ENCODE measurements at places on chromosomes 1 and 21.

GRCh38 chr1:192491804-192492554 lies 83.6 kb upstream of the RGS1 start:
- no peak for DNase-seq

GRCh38 chr1:221874285-221875003 lies 132.6 kb upstream of the DUSP10 start:
- no peak for DNase-seq

GRCh38 chr1:211549092-211549711 lies 29.8 kb downstream of the SLC30A1 start:
- DNase-seq, result no peak

GRCh38 chr1:47334765-47335435 lies 1.3 kb downstream of the CMPK1 start:
- DNase-seq, result no peak

GRCh38 chr1:87961992-87962391 lies 633.3 kb downstream of the LMO4 start:
- no peak for DNase-seq

DNA sequence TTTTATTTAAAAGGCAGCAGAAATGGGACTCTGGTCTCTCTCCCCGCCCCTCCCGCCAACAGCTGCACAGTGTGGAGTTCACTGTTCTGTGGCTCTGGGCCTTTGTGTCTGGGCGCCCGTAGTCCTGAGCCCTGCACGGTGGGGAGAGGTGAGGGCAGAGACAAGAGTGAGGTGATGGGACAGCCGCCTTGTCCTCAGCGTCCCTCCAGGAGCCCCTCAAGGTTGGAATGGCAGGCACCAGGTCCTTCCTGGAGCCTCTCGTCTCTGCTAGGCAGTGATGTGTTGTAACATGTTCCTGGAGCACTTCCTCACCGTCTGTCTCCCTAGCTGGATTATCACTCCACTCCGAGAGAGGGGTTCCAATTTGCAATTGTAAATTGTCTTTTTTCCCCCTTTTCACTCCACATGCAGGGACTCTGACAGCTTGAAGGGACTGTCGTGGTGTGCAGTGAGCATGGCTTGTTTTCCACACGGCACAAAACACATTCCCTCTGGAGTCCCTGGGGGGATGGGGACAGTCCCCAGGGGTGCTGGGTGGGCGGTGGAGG lies 44.6 kb upstream of the C1orf174 start:
- DNase-seq, result no peak

- peak; percentile 89 for DNase-seq
Observed at GRCh38 chr1:26035203-26035958, 10.5 kb downstream of the SLC30A2 start.

GRCh38 chr1:30274976-30275621 lies 448.3 kb downstream of the MATN1 start:
- DNase-seq, result no peak

DNA sequence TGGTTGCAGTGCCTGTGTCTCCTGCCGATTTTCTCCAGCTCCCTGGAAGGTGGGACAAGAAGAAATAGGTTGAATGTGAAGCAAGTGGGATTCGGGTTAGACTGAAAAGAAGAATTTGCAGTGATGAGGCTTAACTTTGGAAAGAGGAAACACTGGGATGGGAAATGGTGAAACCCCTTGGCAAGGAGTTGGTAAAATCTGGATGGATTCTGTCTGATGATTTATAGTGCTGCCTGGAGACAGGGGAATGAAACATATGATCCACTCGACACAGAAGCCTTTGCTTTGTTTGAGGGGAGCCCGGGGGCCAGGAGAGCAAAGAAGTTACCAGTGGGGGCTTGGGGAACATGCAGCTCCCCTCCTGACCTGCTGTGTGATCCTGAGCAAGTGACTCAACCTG lies 67.2 kb downstream of the UBIAD1 start:
- DNase-seq, result no peak

- DNase-seq, result no peak
Observed at GRCh38 chr1:233393926-233394680, 66.6 kb downstream of the MAP3K21 start.

DNA sequence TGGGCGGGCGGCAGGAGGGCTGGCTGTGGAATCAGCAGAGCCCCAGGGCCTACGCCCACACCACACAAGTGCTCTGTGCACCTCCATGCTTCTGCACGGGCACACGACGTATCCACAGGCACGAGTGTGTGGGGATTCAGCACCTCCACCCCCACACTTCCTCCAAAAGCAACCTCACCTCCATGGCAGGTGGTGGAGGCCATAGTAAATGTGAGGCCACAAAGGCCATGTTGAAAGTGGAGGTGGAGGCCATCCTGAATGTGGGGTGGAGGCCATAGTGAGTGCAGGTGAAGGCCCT lies 125.4 kb upstream of the VAMP3 start:
- DNase-seq, result no peak

DNA sequence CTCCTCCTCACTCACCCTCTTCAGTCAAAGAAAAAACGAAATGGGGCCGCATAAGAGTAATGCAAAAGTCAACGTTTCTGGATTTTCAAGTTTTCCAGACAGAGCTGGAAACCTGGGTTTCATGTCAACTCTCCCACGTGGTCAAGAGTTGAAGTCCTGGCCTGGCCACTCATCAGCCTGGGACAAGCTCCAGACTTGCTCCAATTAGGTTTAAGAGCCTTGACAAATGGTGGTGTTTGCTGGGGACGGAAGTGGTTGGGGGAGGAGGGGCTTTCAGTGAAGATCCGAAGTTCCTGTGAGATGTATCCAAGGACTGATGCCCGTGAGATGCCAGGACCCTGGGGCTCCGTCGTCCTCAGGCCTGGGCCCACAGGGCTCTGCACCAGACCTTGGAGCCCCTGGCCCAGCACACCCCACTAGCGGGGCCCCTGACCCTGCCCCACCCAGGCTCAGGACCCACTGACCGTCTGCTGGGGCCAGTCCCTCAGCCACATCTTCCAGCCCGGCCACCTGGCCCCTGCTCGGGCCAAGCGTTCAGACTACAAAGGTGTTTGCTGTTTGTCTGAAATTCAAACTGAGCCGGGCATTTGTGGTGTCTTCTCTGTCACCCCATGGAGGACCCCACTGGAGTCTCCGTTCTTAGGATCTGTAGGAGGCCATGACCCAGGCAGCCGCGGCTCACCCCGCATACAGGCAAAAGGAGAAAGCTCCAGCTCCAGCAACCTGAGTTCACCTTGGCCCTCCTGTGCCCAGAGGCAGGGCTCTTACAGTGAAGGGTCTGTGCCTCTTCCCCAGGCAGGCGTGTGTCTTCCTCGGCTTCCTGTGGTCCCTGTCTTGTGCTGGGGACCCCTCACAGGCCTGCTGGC lies 53.3 kb downstream of the SIK1 start:
- DNase-seq, result no peak

DNA sequence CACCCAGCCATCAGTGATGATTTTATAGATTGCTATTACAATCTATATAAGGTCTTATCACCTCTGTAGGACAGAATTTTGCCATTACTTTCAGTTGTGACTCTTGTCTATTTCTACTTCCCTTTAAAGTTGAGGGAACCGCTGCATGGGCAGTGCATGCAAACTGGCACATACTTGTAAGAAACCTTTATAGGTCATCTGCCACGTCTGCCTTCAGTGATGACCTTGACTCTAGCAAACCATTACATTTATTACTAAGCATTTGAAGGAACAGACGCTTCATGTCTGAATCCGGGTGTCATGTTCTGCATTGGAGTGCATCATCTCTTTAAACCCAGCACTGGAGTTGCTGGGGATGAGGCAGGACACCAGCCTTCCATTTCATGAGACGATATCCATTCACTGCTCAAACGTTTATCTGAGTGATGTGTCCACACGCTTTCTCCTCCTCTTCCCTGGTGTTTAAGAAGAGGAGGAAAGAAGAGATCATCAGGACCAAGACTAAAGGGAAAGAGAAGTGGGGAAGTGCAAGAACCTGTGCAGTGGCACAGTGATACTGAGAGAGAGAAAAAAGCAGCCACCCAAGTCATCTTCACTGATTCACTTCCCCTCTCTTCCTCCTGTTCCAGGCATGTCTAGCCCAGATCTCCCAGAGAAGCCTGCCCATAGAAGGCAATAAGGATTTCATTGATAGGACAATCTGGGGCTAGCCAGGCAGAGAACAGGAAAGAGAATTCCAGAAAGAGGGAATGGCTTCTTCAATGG lies 14.1 kb downstream of the CCSAP start:
- no peak for DNase-seq

GRCh38 chr1:2777424-2778219 lies 23.9 kb downstream of the TTC34 start:
- no peak for DNase-seq

DNA sequence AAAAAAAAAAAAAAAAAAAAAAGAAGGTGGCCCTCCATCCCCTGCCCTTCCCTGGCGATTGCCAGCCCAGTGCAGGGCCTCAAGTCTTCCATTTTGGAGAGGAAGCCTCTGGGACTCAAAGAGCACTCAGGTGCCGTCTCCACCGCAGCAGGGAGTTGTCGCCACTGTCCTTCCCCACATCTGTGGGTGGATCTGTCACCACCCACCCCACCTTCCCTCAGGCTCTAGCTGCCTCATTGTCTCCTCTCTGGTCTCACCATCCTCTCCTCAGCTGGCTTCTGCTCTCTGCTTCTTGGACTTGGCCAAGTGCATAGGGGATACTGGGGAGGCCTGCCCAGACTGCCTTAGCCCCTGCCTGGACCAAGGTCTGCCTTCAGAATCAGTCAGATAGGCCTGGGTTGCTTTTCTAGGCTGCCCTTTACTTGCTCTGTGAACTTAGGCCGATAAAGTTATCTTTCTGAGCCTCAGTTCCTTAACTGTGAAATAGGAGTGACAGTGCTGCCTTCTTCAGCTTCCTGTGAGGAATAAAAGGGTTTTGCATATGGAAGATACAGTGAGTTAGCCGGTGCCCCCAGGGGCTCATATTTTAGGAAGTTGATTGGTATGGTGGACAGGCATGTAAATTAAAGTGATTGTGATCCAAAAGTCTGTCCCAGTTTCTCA lies 15.8 kb downstream of the RCC1 start:
- no peak for DNase-seq

All from activated CD4-positive, CD25-positive, alpha-beta regulatory T cell treated with anti-CD3 and anti-CD28 coated beads, Interleukin-2, amount 50 U/mL, for 72 hours (primary cell).